ENCODE measurements at places on chromosomes 6 and 20.

GRCh38 chr6:56364431-56364826 is 117.0 kb upstream of the COL21A1 start:
- H3K27ac ChIP-seq = no peak overlapping the region
- H3K27me3 ChIP-seq = peaks cover 8% of the 10 kb centered on the region
- H3K4me1 ChIP-seq = no peaks in the 10 kb centered on the region
- H3K36me3 ChIP-seq = no peaks in the 10 kb centered on the region

DNA sequence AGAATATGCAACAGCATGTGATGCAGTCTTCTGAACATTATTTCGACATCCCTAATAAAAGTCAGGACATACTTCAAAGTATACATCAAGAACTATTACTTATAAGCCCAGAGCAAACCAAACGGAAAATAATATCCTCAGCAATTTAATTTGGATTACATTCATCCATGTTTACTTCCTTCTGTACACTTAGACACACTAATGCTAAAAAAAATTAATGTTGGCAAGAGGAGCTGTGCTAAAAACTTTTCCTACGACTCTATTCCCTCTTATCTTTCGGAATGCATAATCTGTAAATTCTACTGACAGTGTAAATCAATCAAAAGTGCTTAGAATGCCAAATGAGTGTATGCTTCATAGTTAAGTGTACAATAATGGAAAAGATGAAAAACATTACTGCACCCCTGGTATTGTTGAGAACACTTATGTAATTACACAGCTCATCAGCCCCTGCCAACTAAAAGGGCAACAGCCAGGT is 301.2 kb upstream of the HSF2 start:
- H3K4me1 ChIP-seq = no peaks in the 10 kb centered on the region

DNA sequence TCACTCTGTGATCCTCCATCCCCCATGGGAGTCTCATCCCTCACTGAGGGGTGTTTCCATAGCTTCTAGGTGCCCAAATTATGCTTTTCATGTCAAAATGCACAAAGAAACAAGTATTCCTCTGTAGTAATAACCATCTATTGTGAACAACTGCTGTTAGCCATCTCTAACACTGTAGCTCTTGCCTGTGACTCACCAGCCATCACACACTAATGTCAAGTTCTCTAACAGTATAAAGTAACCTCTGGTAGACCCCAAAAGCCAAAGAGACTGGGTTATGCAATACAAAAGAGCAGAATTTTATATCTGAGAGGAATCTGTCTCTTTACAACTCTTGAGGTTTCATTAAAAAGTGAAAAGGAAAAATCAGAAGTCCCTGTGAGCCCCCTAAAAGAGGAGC is 25.4 kb upstream of the IYD start:
- no peak for DNase-seq
- H3K4me3 ChIP-seq = no peak overlapping the region
- H3K36me3 ChIP-seq = no peaks in the 10 kb centered on the region
- peaks cover 9% of the 10 kb centered on the region for H3K27me3 ChIP-seq
- no peaks in the 10 kb centered on the region for H3K4me1 ChIP-seq

GRCh38 chr6:55530931-55531330 is 48.1 kb downstream of the HMGCLL1 start:
- DNase-seq = no peak
- H3K4me3 ChIP-seq = no peak overlapping the region
- no peaks in the 10 kb centered on the region for H3K4me1 ChIP-seq
- no peaks in the 10 kb centered on the region for H3K36me3 ChIP-seq
- no peak overlapping the region for H3K27ac ChIP-seq
- H3K27me3 ChIP-seq = no peaks in the 10 kb centered on the region

DNA sequence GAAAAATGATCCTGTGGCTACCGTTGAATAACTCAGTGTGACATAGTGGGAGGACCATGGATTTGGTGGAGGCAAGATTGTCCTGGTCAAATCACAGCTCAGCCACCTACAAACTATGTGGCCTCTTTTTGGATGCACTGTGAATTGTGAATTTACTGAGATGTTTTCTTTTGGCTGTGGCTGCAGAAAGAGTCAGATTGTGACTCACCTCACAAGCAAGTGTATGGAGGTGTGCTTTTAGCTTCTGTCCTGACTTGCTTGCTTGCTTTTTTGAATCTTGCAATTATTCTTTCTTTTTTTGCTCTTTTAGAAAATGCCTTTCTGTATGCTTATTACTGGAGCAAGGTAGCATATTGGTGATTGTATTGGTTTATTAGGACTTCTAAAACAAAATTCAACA is 122.9 kb upstream of the FOXO3 start:
- DNase-seq = no peak
- no peaks in the 10 kb centered on the region for H3K4me1 ChIP-seq
- H3K36me3 ChIP-seq = no peaks in the 10 kb centered on the region
- peaks cover 43% of the 10 kb centered on the region for H3K27me3 ChIP-seq

DNA sequence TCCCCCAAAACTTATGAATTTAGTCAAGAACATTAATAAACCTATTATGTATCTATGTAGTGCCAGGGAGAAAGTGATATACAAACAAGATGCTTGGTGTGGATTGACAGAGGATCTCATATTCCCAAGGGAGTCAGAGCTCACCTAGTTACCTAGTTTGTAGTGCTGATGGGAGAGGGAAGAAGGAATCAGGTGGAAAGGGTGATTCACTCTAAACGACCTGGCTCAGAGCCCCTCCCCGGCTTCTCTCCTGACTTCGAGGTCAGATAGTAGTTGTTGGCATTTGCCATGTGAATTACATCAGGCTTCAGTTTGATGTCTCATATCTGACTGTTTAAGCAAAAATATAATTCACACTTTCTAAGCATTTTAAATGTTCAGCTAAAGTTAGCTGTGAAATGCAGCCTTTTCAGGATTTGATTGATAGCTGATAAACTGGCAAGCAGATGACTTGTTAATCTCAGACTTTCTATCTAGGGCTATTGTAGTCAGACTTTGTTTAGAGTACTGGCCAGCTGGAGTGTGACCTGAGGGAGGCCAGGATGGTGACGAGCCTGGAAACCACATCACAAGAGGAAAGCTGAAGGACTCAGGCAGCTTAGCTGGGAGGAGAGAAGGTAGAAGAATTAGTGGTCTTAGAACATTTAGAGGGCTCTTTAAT is 123.7 kb downstream of the AKAP7 start:
- DNase-seq = no peak
- no peaks in the 10 kb centered on the region for H3K27me3 ChIP-seq
- H3K4me1 ChIP-seq = peaks cover 5% of the 10 kb centered on the region
- H3K36me3 ChIP-seq = peaks cover 17% of the 10 kb centered on the region
- no peak overlapping the region for H3K27ac ChIP-seq

DNA sequence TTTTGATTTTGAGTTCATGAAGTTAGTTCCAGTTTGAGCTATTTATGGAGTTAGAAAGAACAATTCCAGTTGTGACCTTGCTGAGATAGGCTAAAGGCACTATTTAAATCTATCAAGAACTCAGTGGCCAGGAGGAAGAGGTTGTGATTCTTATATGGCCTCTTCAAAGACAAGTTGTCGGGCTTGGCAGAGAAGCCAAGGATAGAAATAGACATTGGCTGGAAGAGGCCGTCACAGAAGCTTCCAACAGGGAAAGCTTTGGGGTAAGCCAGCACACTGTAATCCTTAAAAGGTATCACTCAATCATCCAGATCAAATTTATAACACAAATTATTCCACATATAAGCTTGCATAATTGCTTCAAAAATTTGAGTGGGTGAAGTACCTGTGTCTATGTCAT is 286.1 kb downstream of the SYNE1 start:
- no peaks in the 10 kb centered on the region for H3K4me1 ChIP-seq
- H3K4me3 ChIP-seq = no peak overlapping the region
- peaks cover 10% of the 10 kb centered on the region for H3K27me3 ChIP-seq

- no peak overlapping the region for H3K27ac ChIP-seq
- no peaks in the 10 kb centered on the region for H3K27me3 ChIP-seq
- no peak overlapping the region for H3K4me3 ChIP-seq
- H3K4me1 ChIP-seq = peaks cover 49% of the 10 kb centered on the region
- peaks cover 3% of the 10 kb centered on the region for H3K36me3 ChIP-seq
Observed at GRCh38 chr6:156884306-156884705, 107.1 kb downstream of the ARID1B start.

DNA sequence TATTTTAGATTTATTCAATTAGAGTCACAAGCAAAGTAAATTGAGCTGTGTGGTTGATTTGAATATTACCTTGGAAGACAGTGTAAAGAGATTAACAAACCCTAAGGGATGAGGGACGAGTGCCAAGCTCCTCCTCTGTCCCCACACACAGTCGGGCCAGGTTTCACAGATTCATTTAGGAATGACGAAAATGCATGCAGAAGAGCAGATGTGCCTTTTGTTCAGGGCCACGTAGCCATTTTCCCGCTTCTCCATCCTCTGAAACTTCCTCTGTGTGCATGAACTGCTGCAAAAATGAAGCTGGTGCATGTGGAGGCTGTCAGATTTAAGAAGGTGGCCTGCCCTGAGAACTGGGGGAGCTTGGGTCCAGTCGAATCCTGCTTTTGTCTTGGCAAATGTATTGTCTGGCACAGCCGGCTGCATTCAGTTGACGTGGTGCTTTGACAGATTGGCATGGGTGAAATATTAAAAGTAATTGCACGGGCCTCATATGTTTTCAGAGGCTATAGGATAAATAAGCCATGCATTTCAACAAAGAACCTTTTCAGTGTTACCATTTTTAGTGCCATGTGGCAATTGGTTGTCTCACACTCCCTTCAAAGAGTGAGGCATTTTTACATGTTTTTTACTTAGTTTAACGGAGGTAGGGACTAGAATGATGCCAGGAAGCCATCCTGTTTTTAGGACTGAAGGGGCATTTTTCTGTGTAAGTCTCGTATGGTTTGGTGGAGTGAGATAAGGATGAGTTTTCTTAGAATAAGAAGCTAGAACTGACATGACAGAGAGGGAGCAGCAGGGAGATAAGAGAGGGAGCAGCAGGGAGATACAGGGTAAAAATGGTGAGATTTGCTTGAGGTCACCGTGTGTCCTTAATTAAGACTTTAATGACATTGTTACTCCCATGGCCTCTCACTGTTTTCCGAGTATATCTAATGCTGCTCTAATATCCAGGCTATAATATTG is 361.1 kb downstream of the NRN1 start:
- no peak for DNase-seq
- no peaks in the 10 kb centered on the region for H3K4me1 ChIP-seq
- H3K27ac ChIP-seq = no peak overlapping the region

DNA sequence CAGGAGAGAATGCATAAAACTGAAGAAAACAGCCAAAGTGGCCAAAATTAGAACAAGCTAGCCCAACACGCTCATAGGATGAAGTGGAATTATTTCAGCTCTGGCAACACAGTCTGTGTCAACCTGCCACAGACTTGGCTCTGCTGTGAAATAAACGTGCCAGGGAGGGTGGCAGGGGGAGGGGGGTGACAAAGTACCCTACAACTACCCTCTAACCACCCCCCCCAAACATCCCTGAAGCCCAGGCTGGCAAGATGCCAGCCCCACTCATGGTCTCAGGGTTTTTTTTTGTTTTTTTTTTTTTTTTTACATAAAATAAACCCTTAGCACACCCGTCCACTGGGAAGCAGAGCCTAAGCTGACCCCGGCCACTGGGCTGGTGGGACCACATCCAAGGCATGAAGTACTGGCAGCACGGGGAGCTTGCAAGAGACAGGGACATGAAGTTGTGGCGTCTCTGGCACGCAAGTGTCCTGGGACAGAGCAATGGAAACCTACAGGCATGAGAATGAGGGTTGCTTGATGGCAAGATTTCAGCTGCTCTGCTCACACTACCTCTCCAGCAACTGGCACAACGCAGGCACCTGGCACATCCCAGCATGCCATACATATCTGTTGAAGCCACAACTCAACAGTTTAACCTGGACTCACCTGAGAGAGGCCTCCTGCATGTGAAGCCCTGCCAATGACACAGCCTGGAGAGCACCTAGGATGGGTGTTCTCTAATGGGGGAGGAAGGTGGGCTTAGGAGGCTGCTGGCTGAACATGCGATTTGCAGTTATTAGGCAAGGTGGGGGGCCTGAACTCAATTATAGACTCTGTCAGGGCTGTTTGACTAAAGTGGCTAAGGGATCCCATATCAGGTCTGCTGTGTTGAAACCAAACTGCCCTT is 76.4 kb downstream of the TRAM2 start:
- H3K27ac ChIP-seq = no peak overlapping the region
- no peaks in the 10 kb centered on the region for H3K27me3 ChIP-seq
- no peak for DNase-seq
- peaks cover 16% of the 10 kb centered on the region for H3K4me1 ChIP-seq

- no peaks in the 10 kb centered on the region for H3K36me3 ChIP-seq
- H3K27ac ChIP-seq = no peak overlapping the region
- H3K4me1 ChIP-seq = peaks cover 6% of the 10 kb centered on the region
- no peak for DNase-seq
- H3K27me3 ChIP-seq = peaks cover 3% of the 10 kb centered on the region
Observed at GRCh38 chr6:134474955-134475354, 157.0 kb upstream of the SGK1 start.

DNA sequence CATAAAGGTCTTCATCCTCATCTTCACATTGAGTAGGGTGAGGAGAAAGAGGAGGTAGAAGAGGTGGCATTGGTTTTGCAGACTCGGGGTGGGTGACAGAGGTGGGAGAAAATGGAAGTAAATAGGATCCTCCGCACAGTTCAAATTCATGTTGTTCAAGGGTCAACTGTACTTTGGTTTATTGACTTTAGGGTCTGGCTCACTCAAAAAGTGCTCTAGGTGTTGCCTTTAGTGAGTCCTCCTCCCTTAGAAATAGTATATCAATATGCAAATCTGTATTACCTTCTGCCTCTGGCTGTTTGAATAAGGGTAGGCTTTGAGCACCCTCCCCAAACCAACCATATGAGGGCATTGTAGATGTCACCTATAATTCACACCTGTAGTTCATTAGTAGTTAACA is 54.7 kb downstream of the KIF6 start:
- H3K27me3 ChIP-seq = peaks cover 3% of the 10 kb centered on the region
- H3K27ac ChIP-seq = no peak overlapping the region
- no peaks in the 10 kb centered on the region for H3K36me3 ChIP-seq
- H3K4me1 ChIP-seq = no peaks in the 10 kb centered on the region
- H3K4me3 ChIP-seq = no peak overlapping the region
